ENCODE measurements at places on chromosomes 11 and 22.

DNA sequence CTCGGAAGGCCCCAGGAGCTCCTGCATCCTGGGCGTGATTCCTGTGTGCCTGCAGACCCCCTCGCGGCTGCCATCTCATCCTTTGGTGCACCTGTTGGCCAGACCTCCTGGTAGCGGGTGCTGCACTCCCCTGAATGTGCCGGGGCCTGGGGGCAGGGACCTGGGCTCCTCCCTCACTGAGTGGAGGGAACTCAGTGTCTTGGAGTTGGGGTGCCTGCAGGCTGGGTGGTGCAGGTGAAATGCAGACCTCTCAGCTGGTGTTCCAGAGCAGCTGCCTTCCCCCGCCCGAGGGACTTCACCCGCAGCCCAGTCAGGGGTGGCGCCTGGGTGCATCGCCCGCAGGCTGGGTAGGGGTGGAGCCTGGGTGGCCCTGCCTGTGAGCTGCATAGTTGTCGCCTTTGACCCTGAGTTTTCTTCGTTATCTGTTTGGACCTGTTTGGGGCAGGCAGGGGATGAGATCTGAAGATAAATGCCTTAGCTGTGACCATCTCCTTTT is 31.4 kb downstream of the LRP5 start:
- no peak for DNase-seq

DNA sequence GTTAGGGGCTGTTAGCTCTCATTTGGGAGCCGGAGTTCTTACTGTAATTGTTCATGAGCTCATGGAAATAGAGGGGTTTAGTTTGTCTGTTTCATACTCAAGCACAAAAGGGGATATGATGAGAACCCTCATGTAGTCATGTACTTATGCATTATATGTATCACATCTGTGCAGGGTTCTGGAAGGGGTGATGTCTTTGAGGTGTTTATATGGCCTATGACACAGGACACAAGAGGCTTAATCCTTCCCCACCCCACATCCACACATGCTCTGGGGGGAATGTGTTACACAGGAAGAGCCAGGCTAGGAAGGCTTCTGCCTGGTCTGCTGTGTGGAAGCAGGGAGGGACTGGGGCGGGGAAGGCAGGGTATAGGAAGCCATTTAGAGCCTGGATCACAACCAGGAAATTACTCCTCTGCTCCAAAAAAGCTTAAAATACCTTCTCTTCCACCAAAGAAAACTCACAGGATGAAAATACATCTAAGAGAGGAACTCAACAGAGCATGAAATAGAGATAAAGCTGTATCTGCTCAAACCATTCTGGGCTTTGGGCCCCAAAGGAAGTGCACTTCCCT is 316.1 kb downstream of the TMEM135 start:
- no peak for DNase-seq

GRCh38 chr11:8070417-8071115 is 10.4 kb upstream of the TUB start:
- DNase-seq: no peak

- no peak for DNase-seq
Observed at GRCh38 chr11:95451682-95452081, 220.7 kb upstream of the SESN3 start.

DNA sequence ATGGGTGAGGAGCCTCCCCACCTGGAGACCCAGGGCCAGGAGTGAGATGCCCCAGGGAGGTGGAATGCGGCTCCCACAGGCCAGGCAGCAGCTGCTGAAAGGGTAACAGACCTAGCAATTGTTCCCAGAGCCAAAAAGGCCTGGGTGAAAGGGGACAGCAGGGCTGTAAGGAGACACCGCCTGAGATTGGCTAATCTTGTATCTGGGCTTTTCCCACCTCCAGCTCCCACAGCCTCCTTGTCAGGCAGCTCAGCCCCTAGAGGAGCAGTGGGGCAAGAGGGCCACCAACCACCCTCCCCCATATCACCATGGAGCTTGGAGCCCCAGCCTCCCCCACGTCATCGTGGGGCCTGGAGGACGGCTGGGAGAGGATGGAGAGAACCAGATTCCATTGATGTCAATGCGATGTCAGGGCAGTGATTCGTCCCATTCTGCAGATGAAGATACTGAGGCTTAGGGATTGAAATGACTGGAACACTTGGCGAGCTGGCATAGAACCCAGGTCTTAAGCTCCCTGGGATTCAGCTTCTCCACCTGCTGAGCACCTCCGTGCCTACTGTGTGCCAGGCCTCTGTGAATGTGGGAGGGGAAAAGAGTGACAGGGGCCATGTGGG is 2.9 kb upstream of the MGAT3 start:
- DNase-seq: no peak

- DNase-seq: no peak
Observed at GRCh38 chr11:73990730-73991129, 8.1 kb upstream of the UCP2 start.

DNA sequence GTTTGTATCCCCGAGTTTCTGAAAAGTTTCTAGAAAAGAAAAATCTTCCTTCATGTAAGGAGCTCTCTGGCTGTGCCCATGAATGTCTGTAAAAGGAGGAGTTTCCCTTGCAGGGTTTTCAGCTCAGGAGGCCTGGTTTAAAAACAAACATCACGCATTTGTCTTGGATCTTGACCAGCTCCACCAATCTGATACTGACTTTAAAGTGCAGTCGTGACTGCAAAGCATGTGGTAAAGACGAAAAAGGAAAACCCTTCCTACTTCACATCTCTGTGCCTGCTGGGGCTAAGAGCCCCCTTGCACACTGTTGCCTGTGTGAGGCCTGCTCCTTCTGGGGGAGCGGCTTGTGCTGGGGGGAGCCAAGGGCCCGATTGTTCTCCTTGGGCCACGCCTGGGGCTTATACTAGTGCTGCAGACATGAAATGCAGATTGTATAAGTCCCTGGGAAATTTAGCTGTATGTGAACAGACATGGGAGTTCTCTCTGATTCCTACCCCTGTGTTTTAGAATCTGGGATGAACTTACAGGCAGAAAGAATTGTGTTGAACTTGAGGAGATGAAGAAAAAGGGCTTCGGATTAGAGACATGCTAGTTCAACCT is 62.1 kb downstream of the ADAMTS15 start:
- DNase-seq: no peak

Data from neuronal stem cell (in vitro differentiated cells).